ENCODE measurements at places on chromosomes 11 and 22.
A peak's percentile ranks its signal among the peaks of the same experiment; 100 is the strongest.

GRCh38 chr22:19747551-19747950 lies 13.0 kb upstream of the TBX1 start:
- no peak for DNase-seq

DNA sequence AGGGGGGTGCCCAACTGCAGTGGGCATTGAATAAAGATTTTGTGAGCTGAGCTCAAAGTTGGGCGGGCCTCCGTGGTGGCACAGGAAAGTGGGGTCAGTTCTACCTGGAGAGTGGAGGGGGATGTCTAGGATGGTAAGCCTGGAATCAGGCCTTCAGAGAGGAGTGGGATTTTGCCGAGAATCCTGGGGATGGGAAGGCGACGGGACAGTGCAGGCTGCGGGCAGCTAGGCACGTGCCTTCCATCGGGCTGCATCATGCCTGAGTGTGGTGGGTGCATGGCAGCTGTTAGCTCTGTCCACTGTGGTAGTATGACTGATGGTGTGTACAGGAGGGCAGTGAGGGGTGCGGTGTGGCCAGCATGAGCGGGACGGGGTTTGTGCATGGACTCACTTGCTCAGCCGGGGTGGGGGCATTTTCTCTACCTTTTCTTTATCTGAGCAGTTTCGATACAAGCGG lies 3.6 kb downstream of the SHANK3 start:
- DNase-seq = no peak

- DNase-seq = no peak
Observed at GRCh38 chr22:48047722-48048500, 1285.5 kb downstream of the TBC1D22A start.

- DNase-seq = no peak
Observed at GRCh38 chr11:111259896-111260295, 14.4 kb downstream of the POU2AF2 start.

- no peak for DNase-seq
Observed at GRCh38 chr11:88454881-88455280, 117.3 kb upstream of the CTSC start.

DNA sequence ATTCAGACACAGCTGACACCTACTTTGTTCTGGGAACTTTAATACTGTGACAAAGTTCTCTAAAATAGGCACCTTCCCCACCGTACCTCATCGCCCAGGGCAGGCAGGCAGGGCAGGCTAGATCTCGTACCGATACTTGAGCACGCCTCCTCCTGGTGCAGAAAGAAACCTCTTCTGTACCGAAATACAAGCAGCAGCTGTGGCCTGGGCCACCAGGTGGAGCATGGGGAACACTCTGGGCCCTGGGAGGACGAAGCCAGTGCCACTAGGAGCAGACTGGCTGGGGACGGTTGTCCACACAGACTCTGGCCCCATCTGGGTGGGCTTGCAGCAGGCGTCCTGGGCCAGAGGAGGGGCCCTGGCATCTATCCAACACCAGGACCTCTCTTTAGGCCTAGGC lies 12.8 kb downstream of the PMM1 start:
- DNase-seq = no peak

DNA sequence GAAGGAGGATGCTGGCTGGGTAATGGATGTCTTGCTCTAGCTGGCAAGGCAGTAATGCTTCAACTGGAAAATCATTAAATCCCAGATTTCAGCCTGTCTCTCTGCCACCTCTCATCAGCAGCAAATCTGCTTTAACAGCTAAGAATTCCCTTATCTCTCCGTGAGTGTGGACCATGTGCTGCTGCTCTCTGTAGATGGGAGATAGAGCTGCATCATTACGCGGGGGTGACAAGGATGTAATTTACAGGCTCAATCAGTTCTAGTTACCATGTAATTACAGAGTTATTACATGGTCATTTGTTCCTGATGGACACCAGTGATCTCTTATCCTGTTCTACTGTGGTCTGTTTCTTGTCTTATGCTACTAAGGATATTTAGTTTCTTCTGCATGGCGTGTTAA lies 665.4 kb downstream of the NTM start:
- DNase-seq = no peak

- no peak for DNase-seq
Observed at GRCh38 chr11:130679247-130679646, 230.8 kb downstream of the ADAMTS15 start.

GRCh38 chr11:70398834-70399680 lies 728 bp downstream of the CTTN start:
- no peak for DNase-seq

GRCh38 chr11:28649922-28650321 lies 541.7 kb downstream of the METTL15 start:
- no peak for DNase-seq

- no peak for DNase-seq
Observed at GRCh38 chr11:35035894-35036408, 103.0 kb upstream of the CD44 start.

DNA sequence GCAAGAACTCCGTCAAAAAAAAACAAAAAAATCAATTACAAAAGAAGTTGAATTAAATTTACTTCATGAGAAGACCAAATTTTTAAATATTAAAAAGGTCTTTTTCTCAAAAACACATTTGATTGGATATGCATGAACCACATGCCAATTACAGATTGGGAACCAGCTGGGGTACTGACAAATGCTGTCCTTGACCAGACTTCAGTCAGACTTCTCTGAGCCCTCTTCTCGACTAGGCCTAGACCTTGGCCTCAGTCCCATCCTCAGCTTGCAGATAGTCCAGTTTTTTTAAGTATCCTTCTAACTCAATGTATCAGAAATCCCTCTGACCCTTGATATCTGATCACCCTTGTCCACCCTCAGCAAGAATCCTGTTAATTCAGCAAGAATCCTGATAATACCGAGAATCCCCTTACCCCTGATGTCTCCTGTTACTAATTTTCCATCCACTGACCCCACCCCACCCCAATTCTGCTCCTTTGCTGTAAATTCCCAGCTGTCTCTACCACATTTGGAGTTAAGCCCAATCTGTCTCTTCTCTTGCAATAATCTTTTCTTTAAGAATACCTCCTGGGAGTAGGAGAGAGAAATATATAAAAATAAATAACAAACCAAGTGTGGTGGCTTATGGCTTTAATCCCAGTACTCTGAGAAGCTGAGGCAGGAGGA lies 30.9 kb downstream of the OR4D9 start:
- no peak for DNase-seq

DNA sequence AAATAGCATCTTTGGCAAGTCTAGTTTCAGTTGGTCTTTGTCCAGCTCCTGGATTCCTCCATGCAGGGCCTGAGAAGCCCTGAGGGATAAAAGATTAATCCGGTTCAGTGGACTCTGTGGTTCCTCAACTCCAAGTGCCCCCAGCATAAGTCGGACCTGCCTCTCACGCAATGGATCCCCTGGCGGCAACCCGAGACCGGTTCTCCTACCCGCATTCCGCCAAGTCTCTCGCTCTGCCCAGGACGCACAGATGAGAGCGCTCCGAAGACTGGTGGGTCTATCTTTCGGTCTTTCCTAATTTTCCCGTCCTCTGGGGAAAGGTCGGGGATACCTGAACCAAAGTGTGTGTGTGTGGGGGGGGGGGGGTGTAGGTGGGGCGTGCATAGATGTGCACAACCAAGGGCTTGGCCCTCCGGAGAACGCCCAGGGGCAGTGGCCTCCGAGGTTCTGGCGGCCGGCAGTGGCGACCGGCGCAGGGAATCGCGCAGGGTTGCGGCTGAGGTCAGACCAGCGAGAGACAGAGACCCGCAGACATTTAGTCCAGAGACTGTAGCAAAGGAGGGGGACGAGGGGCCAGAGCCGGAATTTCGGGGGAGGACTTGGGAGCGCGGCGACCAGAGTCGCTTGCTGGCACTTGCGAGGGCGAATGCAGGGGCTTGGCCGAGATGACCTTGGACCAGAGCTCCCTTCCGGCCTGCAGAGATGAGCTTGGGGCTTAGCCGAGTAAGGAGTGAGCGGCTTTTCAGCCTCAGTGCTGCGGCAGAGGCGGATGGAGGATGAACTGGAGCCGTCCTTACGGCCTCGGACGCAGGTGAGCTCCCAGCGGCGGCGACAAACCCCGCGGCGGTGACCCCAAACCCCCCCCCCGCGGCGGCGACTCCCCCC lies 712 bp upstream of the SLC2A11 start:
- peak; percentile 61 for DNase-seq

DNA sequence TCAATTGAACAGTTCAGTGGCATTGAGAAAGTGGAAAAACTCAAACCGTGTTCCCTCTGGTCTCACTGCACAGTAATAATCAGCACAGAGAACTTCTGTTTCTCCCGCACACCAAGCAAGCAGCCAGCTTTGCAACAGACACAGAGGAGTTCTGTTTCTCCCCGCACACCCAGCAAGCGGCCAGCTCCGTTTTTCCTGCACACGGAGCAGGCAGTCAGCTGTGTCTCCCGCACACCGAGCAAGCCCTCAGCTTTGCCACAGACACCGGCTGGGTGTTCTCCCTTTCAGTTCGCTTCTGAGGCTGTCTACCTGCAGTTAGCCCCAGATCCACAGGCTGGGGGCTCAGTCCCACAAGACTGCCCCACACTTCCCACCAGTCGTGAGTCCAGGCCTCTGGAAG lies 9.9 kb upstream of the TALDO1 start:
- DNase-seq = no peak

GRCh38 chr11:126062679-126063506 lies at the start of gene CDON:
TSS of gene CDON (minus strand) at chr11:126062866. CDS start at chr11:126023476, 39,390 bp downstream.
- DNase-seq = peak; percentile 96

- DNase-seq = no peak
Observed at GRCh38 chr11:17753641-17754040, 19.1 kb downstream of the KCNC1 start.

DNA sequence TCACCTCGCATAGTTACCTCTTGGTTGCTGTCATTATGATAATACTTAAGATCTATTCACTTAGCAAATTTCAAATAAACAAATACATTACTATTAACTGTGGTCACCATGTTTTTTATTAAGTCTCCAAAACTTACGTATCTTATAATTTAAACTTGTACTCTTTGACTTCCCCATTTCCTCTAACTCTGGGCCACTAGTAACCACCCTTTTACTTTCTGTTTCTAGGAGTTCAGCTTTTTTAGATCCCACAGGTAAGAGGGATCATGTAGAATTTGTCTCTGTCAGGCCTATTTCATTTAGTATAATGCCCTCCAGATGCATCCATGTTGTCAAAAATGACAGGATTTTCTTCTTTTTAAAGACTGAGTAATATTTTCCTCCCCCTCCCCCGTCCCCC lies 212.4 kb upstream of the C11orf87 start:
- DNase-seq = no peak

DNA sequence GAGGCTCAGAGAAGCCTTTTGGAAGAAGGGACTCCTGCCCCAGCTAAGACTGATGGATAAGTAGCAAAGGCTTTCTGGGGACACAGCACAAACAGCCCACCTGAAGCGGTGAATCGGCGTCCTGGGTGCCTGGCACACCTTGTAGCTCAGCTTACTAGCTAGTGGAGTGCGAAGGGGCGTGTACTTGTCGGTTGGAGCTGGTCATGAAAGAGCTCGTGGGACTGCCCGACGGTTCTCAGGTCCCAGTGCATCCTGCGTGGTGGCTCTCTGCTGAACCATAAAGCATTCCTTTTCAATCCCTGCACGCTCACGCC lies 690 bp upstream of the UVRAG start:
- no peak for DNase-seq

DNA sequence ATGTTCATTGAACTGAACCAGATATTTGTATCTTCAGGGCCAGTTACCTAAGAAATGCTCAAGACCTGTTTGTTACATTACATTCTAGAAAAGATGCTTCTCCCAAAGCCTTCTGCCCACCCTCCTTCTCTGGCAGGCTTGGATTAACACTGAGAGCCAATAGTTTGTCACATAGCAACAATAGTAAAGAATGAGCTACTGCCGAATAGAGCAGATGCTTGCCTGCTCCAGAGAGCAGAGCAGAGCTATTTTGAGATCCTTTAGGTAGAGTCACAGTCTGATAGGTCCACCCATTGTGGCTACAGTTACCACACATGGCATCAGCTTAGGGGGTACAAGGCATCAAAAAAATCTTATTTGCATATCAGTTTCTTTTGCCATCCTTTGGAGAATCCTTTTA lies 13.5 kb upstream of the EP300 start:
- no peak for DNase-seq

DNA sequence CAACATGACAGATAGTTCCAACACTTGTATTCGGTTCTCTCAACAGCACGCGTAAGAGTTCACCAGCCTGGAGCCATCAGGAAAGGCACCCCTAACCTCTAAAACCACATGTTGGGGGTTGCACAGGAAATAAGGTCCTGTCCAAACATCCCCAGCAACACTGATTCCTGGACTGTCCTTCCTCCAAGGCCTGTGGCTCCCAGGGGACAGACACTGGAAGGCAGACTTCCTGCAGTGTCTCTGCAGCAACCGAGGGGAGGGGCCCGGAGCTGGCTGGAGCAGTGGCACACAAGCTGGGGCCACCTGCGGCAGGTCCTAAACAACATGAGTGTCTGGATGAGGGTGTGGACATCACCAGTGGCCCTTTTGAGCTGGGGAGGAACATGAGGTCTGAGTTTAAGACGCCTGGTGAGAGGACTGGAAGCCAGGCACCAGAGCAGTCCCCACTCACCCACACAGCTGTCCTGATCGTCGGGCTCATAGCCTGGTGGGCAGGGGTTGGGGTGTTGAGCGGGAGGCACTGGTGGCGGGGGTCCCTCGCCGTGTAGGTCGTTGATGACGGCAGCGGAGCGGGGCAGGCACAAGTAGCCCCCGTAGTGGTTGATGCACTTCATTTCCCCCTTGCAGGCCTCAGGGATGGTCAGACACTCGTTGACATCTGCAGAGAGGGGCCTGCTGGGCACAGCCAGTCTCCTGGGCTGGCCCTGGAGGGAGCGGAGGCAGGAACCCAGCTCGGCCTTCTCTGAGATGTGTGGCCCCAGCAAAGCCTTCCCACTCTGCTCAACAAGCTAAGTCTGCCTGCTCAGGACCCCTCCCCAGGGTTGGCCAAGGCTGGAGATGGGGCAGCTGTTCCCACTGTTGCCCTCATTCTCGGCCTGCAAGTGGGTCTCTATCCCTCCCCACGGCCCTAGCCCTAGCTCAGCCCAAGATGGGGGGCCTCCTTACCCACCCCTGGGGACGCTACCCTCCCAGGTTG lies 1.6 kb downstream of the EFEMP2 start:
- no peak for DNase-seq

- DNase-seq = no peak
Observed at GRCh38 chr22:50702261-50702671, 29.6 kb downstream of the SHANK3 start.

DNA sequence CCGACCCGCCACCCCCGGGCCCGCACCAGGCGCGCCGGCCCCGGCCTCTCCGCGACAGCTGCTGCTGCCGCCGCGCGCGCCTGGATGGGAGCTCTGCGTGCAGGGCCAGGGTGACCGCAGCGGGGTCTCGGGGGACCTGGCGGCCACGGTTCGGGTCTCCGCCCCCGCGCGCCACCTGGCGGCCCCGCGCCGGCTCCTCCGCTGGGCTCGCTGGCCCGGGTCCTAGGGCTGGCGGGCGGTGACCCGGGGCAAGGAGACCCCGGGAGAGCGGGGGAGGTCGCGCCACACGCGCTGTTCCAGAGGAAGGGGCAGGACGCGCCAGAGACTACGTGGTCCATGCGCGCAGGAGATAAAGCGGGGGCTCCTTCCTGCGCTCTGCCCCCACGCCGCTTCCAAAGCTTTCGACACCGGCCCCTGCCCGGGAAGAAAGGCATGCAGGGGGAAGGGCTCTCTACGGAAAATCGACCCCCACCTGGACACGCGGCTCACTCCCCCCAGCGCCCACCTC lies 562 bp downstream of the SHANK2 start:
- DNase-seq = peak; percentile 65
